Stimulated activated CD4-positive, alpha-beta T cell treated with anti-CD3 and anti-CD28 coated beads, TNF-alpha, amount 100 ng/mL, for 4 hours (primary cell): ENCODE measurements at places on chromosomes 6 and 20.

DNA sequence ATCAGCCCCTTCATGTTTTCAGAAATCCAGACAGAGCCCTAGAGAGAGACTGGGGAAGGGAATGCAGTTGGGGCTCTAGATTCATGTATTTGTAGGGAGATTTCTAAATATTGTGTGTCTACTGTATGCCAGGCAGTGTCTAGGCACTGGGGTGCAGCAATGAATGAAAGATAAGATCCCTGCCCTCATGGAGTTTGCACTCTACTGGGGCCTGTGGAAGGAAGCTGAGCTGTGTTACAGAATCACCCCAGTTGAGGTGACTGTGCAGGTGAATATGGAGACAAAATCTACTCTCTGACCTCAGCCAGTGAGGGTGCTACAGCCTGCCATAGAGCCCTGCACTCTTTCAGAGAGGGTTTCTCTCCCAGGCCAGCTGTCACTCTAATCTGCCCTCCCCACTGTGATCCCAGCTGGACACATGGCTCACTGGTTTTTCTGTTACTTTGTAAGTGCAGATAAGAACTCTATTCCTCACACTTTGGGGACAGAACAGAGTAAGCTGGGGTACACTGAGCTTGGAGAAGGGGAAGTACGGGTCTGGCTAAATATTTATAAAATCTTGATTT lies 69.2 kb upstream of the E2F3 start:
- DNase-seq, result no peak

DNA sequence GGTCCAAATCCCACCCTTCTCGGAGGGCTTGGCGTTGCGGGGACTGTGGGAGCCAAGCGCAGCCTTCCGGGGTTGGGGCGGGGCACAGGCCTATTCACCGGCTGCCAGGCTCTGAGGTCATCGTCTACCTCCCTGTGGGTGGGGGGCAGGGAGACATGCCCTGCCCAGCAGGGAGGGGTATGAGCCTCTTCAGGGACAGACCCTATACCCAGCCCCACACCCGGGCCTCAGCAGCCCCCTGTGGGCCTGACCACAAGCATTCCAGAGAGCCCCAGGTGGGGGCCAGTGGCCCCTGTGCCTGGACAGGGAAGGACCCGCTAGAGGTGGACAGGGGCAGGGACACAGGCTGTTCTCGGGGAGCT lies 11.6 kb downstream of the LAMA5 start:
- no peak for DNase-seq

GRCh38 chr6:56724455-56724854 lies 81.8 kb upstream of the DST start:
- DNase-seq, result no peak

GRCh38 chr20:347317-347639 lies 367 bp downstream of the NRSN2 start:
- DNase-seq, result no peak

GRCh38 chr6:4259391-4259790 lies 124.0 kb upstream of the ECI2 start:
- DNase-seq, result no peak

DNA sequence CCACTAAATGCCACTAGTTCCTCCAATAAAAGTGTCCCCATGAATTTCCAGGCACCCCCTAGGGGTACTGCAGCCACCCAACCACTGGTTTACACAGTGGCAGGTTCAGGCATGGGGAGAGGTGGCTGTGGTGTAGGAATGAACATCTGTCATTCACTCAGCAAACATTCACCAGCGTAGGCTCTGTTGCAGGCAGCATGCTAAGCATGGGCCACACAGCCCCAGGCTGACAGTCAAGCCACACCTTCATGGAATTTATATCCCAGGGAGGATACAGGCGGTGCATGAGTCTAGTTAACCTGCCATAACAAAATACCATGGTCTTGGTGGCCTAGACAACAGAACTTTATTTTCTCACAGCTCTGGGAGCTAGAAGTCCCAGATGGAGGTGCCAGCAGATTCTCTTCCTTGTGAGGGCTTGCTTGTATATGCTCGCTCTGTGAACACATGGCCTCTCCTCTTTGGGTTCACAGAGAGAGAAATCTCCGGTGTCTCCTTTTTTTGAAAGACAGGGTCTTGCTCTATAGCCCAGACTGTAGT lies 135.7 kb downstream of the EYA2 start:
- no peak for DNase-seq

DNA sequence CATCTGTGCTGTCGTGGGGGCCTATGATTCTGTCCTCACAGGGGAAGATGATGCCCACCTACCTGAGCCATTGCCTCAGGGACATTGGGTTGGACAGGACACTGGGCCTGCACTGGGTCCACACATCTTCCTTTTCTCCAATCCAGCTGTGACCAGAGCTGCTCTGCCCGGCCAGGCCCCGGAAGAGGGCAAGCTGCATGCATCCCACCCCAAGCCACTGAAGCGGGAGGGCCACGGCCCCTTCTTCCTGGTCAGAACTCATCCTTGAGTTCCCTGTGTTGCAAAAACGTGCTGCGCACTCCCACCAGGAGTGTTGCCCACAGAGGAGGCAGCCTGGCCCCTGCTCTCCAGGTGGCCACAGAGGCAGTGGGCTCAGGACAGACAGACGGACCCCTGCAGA lies 38.2 kb downstream of the SPDEF start:
- no peak for DNase-seq

- no peak for DNase-seq
These were observed 12.0 kb downstream of the UBD start for GRCh38 chr6:29547573-29547972.
